Stimulated activated CD8-positive, alpha-beta memory T cell treated with anti-CD3 and anti-CD28 coated beads, Interleukin-7, amount 100 ng/mL, for 24 hours (primary cell): ENCODE measurements at places on chromosomes 6 and 20.

- DNase-seq = no peak
Measured at GRCh38 chr6:39294133-39294532, 20.1 kb downstream of the KCNK17 start.

DNA sequence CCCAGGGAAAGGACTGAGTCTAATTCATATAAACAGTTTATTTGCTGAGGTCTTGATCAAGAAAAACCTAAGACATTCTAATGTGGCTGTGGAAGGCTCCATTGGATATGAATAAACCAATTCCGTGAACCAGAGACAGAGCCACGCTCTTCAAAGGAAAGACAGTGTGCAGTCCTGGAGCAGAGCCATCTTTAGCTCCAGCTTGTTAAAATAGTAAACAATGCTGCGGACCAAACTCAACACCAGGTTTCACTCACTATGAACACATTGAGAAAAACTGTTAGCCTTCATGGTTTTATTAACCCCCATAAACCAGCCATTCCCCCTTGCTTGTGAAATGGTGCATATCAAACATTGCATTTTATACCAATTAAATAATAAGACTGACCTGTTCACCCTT is 61.9 kb downstream of the COL9A1 start:
- DNase-seq = no peak

- no peak for DNase-seq
Measured at GRCh38 chr6:128446497-128446896, 73.9 kb downstream of the PTPRK start.

GRCh38 chr6:106757722-106758467 is 128.5 kb downstream of the QRSL1 start:
- DNase-seq = no peak

GRCh38 chr20:59014680-59015389 is 4.4 kb upstream of the TUBB1 start:
- no peak for DNase-seq

DNA sequence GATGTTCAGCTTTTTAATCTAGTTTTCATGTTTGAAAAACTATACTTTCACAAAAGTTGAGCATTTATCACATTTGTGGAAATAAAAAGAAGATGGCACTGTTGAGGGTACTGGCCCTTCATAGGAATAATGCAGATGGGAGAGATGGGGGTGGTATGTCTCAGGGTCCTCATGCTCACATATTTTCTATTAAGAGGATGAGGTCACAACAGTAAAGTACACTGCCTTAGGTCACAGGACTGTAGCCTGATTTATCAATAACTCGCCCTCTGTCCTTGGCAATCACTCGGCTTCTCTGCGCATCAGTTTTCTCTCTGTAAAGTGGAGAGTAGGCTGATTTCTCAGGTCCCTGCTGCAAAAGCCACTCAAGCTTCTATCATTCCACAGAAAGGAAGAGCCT is 55.9 kb downstream of the PPP1R3G start:
- no peak for DNase-seq

DNA sequence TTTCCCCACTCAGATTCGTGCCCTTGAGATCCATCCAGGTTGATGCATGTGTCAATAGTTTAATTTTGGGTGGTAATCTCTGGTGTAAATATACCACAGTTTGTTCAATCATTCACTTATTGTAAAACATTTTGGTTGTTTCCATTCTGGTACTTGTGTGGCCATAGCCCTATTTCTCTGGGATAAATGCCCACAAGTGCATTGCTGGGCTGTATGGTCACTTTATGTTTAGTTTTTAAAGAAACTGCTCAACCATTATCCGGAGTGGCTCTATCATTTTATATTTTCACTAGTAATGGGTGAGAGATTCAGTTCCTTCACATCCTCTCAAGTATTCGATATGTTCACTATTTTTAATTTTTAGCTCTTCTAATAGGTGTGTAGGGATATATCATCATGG is 60.7 kb upstream of the RNF24 start:
- no peak for DNase-seq

- DNase-seq = no peak
Measured at GRCh38 chr6:47162793-47163192, 120.7 kb upstream of the ADGRF1 start.

DNA sequence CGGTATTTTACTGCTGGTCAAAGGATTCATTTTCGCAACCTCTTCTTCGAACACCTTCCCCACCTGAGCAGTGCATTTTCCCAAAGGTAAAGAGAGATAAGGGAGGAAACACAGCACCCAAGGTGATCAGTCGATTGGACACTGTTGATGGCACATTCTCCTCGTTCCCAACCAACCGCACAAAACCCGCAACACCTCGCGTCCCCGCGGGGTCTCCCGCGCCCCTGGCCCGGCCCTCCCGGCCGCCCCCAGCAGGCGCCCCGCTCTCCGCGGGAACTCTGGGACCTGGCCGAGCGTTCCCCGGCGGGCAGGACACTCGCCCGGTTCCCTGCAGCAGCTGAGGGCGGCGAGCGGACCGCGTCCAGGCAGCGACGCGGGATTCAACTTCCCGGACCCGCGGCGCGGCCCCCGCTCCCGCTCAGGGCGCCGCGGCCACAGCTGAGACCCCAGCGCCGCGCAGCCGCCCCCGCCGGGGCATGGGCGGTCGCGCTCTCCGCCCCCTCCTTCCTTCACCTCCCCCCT is 506 bp downstream of the RGS17 start:
- DNase-seq = no peak

DNA sequence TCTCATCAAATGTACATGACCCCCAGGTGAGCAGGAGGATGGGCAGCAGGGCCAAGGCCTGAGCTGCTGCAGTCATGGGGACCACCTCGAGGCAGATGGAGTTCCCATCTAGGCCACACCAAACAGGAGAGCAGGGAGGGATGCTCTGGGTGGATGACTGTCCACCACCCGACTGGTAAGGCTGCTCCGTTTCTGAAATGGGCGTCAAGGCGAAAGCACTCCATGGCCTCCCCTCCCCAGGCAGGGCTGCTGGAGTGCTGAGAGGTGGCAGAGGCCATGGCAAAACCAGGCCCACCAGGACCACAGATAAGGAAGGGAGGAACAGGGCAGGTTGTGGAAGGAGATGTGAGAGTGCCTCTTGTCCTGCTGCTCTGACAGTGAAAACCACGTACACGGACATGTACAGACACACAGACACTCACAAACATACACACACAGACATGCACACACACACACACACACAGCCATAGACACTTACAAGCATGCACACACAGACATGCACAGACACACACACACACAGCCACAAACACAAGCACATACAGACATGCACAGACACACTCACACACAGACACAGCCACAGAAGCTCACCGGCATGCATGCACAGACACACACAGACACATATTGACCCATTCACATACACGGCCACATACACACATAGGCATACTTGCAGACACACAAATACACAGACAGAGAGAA is 93.2 kb downstream of the PSMG4 start:
- DNase-seq = no peak

DNA sequence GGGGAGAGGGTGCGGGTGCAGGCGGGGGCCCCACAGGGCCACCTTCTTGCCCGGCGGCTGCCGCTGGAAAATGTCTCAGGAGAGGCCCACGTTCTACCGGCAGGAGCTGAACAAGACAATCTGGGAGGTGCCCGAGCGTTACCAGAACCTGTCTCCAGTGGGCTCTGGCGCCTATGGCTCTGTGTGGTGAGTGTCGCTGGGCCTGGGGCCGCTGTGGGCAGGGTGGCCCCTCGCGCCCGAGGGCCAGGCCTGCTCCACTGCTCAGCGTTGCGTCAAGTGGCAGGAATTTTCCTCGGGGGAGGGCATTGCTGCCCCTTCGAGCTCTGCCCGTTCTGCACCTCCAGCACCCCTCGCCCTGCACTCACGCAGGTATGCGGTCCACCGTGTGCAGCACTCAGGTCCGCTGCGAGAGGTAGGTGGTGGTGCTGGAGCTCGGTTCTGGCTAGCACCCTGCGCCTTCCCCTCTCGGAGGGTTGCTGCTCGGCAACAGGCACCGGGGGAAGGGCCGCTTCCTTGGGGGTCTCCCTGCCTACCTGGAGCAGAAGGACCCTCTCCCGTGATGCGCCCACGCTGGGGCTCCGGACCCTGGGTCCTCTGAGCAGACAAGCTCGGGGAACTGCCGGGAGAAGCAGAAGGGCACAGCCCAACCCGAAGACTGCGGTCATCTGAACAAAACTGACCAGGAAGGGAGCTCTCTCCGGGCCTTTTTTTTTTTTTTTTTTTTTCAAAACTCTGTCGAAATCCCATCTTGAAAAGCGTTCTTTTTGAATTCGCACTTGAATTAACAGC is 674 bp downstream of the MAPK14 start:
- DNase-seq = no peak

- no peak for DNase-seq
Measured at GRCh38 chr6:158687506-158687905, 37.7 kb downstream of the SYTL3 start.

DNA sequence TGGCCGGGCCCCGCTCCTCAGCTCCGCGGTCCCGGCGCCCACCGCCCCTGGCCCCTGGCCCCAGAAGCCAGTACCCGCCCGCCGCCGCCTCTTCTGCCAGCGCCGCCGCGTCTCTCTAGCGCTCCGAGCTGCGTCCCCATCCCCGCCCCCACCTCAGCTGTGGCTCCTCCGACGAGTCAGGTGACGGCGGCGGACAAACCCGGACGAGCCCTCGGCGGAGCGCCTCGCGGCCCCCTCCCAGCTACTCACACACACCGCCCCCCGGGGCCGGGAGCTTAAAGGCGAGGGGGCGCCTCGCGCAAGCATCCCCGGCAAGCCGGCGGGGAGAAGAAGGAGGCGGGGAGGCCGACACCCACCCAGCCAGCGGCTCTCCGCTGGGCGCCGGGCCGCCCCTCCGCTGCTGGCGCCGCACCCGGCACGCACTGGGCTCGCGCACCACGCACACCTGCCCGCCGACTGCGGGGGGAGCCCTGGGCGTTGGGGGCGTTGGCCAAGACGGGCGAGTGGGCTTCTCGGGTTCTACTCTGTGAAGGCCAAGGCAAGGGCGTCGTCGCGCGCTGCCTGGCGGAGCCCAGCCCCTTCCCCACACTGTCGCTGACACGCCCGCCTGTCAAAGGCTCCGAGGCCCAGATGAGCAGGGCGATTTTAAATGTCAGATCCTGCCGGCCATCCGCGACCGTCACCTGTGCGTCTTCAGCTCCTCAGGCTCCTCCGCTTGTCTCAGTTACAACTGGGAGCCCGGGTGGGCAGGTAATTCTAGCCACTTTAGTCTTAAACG is at the start of gene SNAP91:
Gene SNAP91 (minus strand): TSS at position 132 of the 778 bp plus-strand sequence. CDS start 1,174 bp downstream, outside the sequence.
- DNase-seq = no peak

GRCh38 chr20:47188540-47188939 is 168.0 kb downstream of the ZMYND8 start:
- DNase-seq = no peak

- DNase-seq = no peak
Measured at GRCh38 chr6:106702451-106703110, 73.2 kb downstream of the QRSL1 start.

DNA sequence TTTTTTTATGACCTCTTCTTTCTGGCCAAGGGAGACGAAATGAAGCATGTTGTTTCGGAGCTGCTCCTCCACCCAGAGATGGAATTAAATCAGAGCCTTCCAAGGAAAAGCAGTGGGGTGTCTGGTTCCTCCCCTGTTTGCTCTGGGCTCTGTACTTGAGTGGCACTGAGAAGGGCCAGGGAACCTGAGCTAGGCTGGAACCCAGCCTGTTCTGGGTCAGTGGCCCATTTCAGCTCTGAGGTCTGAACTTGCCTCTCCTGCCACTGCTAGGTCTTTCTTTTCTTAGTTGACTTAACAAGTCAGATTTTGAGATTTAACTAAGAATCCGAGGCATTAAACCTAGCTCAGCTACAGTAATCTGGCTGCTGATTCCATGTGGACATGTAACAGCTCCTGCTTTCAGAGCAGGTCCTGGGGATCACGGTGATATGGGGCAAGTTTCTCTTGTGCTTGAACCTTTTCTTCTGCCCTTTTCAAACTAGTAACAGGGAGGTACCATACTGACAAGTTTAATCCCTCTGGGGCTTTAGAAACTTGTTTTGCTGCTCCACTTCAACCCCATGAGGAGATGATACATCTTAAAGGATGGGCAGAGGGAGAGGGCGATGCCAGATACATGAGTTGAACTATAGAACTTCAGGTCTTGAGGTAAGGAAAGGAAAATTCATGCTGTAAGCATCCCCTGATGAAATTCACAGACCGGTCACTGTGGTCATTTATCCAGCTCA is 101.1 kb downstream of the SLC24A3 start:
- no peak for DNase-seq

DNA sequence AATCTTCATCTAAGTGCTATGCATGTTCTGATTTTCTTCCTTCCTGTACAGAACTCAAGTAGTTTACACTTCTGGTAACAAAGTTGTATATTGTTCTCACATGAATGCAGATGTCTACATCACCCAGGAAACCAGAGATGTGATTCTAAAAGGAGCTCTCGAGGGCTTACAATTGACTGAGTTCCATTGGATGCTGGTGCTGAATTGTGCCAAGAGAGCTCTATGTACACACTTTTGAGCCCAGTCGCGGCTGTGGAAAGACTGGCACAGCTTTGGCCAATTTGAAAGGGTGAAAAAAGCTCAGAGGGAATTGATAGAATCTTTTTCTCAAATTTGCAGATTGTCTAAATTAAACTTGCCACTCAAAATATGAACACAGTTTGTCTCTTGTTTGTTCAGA is 340.7 kb downstream of the LMBRD1 start:
- no peak for DNase-seq

DNA sequence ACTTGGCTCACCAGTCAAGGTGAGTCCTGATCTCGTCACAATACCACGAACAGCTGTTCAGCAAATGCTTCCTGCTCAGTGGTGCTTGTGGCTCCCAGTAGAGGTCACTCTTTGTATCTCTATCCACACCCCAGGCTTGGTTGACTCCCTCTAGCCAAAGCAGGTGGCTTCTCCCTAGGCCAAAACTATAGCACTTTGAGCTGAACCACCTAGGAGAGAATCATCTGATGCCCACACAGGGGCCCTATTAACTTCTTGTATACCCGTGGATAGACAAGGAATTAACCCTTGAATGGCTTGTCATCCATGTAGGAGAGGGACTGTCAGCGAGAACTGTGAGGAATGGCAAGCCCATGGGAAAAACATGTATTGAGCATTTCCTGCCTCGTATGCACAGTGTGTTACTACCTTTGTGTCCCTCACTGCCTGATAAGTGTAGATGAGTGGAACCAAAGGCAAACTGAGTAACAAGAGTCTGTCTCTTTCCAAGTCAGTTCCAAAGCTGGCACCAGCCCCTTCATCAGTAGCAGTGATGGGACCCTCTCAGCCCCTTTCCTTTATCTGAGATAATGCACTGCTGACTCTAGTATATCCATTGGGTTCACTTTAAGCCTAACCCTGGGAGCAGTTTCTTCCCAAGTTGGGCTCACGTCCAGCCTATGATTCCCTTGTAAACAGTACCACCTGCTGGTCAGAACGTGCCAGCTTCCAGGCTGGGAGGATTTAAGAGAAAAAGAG is 42.5 kb downstream of the EIF2S2 start:
- no peak for DNase-seq

GRCh38 chr6:17962436-17963031 is 24.9 kb downstream of the KIF13A start:
- no peak for DNase-seq
